Naive thymus-derived CD4-positive, alpha-beta T cell (primary cell): ENCODE measurements at places on chromosomes 16 and 17.
A peak's percentile ranks its signal among the peaks of the same experiment; 100 is the strongest.

- DNase-seq: no peak
These were observed 65.8 kb downstream of the RMI2 start for GRCh38 chr16:11411059-11411550.

GRCh38 chr16:30535777-30536190 lies 1.1 kb upstream of the ZNF747 start:
- DNase-seq: peak; percentile 50

GRCh38 chr16:54072237-54072636 lies 214.3 kb downstream of the IRX3 start:
- DNase-seq: no peak

- no peak for DNase-seq
These were observed 39.8 kb upstream of the MYLK3 start for GRCh38 chr16:46787909-46788308.

DNA sequence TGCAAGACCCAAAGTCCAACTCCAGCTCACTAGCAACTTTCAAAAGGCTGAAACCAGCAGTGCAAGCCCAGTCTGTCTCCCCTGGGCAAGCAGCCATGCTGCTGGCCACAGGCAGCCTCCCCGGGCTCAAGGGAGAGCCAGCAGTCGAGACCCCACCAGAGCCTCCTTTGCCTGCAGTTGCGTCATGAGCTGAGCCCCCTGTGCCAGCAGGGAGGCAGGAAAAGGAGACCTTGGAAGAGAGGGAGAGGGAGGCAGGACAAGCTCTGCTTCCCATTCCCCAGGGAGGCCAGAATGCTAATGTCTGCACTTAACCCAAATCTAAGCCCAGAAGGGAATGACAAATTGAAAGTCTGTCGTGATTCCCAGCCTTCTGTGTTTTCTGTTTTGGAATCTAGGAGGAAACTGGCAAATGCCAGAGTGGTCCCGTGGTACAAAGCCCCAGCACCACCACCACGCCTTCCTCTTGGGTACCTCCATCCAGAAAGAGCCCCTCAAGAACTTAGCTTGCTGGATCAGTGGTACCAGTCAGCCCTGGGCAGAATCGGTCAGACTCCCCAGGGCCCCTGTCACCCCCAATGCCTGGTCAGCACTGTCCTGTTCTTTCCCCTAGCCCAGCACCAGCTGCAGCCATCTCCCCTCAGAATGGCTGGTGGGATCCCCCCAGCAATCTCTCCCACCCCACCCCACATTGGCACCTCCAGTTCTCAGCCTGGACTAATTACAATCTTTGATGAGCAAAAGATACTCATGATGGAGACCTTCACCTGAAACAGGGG lies 99.3 kb upstream of the TNRC6C start:
- DNase-seq: no peak

DNA sequence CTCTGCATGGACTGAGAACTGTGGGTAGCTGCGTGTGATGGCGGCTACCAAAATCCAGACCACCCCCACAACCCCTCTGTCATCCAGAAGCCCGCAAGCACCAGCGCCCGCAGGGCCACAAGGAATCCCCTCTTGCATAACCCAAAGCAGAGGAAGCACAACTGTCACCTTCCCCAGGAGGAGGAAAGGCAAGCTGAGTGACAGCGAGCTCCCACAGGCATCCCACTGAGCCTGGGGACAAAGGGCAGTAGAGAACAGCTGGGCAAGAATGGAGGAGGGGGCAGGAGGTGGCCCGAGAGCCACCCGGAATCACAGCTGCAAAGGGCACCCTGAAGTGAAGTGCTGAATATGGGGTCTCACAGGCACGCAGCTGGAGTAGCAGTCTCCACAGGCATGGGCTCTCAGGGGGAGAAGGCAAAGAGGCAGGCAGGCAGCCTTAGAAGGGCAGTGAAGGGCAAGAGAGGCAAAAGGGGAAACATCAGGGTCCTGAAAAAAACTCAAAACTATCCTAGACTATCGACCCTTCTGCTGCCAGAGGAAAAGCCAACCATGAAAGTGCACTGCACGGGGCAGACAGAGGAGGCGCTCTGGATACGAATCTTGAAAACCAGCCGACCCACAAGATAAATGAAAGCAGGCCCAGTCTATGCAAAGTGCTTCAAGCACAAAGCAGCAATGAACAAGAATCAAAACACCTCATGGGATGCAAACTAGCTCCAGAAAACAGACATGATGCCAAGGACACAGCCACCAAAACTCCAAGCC lies 17.1 kb downstream of the USP36 start:
- DNase-seq: no peak

- no peak for DNase-seq
These were observed 6.5 kb downstream of the CACNA1H start for GRCh38 chr16:1159325-1159972.

DNA sequence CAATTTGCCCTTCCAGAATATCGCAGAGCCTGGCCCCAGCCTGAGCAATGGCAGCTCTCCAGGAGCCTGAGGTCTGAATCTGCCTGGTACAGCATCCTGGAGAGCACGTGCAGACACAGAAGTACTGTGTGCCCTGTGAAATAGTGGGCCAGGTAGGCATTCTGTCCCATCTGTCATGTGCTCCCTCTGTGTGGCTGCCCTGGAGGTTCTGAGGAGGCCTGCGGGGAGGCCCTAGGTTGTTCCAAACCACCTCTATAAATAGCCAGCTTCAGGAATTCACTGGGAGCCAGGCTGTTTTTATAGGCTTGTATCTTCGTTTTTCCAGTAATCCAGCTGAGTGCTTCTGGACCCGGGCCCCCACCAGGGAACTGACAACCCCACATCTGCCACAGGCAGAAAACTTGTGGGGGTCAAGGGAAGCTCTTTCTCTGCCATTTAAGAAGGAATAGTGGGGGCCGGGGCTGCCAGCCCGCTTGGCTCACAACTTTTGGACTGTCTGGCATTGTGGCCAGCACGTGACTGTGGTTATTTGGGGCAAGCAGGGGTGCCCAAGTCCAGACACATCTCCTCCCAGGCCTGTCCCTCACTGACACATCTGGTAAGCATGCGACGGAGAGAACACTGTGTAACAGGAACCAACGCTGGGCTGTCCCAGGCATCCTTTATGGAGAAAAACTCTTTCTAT lies 356.3 kb upstream of the TNRC6C start:
- DNase-seq: no peak

GRCh38 chr16:30805370-30806169 lies 18.6 kb upstream of the ZNF629 start:
- DNase-seq: peak; percentile 51

DNA sequence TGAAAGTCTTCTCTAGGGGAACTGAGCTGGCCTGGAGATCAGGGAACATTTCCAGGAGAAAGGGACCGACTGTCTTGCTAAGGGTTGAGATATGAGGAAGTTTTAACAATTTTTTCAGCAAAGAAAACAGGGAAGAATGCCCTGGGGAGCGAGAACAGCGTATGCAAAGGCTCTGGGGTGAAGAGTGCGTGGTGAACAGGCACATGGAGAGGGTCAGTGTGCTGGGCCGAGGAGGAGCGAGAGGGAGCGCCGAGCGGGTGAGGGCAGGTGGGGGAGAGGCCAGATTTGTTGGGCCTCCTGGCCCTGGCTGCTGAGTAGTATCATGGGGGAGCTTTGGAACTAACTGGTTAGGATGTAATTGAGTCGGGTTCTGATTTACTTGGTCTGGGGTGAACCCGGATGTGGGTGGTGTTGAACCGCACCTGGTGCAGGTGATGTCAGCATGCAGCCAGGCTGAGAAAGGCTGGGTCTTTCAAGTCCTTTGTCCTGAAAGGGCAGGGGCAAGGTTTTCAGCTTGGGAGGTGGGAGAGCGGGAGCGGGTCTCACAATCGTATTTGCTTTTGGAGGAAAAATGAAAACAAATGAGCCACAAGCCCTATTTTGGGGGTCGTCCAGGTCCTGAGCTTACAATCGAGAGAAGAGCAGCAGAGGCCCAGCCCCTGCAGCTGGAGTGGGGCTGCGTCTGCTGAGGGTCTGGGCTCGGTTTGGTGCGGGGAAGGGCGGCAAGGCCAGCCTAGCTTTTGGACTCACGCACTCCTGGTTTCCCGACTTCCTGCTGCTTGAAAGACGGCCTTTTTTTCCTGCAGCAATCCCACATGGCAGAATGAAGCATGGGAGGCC lies 11.1 kb upstream of the WFDC1 start:
- no peak for DNase-seq

GRCh38 chr16:813204-813915 lies 12.8 kb upstream of the GNG13 start:
- peak; percentile 65 for DNase-seq

GRCh38 chr16:15510992-15511391 lies 76.6 kb downstream of the BMERB1 start:
- no peak for DNase-seq
